Activated T-cell treated with anti-CD3 and anti-CD28 coated beads, Interleukin-2, amount 50 U/mL, for 1 hour (primary cell): ENCODE measurements at places on chromosomes 5 and 9.

GRCh38 chr5:136620016-136620419, 254.7 kb upstream of the TRPC7 start:
- no peak for DNase-seq

DNA sequence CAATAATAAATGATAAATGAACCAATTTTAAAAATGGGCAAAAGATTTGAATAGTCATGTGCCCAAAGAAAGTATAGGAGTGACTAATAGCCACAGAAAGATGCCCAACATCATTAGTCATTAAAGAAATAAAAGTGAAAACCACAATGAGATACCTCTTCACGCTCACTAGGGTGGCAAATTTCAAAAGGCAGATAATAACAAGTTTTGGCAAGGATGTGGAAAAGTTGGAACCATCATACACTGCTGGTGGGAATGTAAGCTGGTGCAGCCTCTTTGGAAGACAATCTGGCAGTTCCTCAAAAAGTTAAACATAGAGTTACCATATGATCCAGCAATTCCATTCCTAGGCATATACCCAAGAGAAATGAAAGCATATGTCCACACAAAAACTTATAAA, 1819.8 kb downstream of the MAT2B start:
- DNase-seq = no peak

- DNase-seq = no peak
Observed at GRCh38 chr9:126411948-126412284, 85.3 kb downstream of the MVB12B start.

DNA sequence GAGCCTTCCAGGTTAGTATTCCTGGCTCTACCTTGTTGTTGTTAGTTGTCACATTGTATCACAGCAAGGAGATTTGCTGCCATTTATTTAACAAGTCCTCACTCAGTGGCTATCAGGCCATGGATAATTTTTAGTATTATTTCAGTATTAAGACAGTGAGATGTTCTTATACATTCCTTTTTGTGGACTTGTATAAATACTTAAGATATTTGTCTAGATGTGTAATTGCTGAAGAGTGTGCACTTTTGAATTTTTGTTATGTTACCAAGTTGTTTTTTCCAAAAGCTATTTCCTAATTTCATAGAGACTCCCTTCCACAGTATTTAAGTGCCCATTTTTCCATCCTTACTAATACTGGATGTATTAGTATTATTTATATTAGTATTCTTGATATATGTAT, 22.0 kb downstream of the SLC36A1 start:
- no peak for DNase-seq

- no peak for DNase-seq
Observed at GRCh38 chr5:165400086-165400485, 1894.7 kb downstream of the MAT2B start.

DNA sequence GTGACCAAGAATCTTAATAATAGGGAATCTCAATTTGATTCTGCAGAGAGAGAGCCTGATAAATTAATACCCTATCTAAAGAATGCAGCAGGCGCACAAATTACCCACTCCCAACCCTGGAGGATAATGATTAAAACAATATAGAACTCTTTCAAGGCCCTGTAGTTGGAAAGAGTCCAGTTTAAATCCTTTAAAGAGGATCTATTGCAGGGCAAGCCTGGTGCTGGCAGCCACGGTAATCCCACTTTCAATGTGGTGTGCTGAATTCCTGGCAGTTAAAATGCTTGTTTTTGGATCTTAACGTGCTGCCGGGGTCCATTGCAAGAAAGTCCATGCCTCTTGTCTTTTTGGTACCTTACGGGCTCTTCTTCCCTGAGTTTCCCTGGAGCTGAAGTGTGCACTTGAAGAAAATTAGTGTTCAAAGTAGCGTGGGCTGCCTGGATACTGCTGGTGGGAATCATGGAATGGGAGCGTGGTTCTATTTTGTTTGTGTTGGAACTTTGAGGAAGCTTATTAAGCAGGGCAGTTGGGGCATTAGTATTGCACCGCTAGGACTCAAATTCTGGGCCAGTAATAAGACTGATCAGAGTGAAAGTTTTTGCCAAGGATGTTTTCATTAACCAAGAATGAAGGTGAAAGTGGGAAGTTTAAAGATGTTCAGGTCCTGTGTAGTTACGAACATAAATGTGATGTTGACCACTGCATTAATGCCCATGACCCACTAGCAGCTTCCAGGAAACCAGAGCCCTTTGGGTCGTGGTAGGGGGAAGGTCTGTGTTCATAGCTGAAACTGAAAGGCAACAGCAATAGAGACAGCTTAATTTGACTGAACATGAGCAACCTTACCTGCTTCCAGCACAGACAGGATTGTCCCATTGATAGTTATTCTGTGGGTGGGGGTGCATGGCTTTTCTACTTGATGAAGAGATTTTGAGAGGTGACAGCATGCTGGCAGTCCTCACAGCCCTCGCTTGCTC, 20.8 kb downstream of the MARCHF6 start:
- DNase-seq = no peak

DNA sequence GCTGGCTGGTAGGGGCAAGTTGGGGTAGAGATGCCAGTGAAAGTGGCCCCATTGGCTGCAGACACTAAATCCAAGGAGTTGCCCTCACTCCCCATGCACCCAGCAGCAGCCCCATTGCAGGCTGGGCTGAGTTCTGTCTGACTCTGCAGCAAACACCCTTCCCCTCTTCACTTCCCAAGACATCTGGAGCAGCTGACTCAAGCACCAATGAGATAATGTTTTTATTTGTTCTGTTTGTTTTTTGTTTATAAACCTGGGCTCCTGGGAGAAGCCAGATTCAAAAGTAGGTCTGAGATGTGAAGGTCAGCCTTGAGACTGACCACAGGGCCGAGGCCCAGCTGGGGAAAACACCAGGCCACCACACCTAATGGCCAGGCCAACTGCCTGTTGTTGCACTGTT, 545.9 kb upstream of the KLF4 start:
- DNase-seq = no peak

GRCh38 chr5:119292701-119293515, 62.9 kb upstream of the TNFAIP8 start:
- no peak for DNase-seq
